ENCODE measurements at places on chromosomes 6 and 20. TPM values are rescaled to one million over a fixed set of nuclear protein-coding genes. Genes with fewer than 3 reads are reported as not detected.

Gene GPR6
- total RNA-seq, result not detected

Gene HS3ST5
- not detected for total RNA-seq

Gene DOK5
- 17.3 TPM for total RNA-seq

Gene PAX1
- total RNA-seq, result not detected

DNA sequence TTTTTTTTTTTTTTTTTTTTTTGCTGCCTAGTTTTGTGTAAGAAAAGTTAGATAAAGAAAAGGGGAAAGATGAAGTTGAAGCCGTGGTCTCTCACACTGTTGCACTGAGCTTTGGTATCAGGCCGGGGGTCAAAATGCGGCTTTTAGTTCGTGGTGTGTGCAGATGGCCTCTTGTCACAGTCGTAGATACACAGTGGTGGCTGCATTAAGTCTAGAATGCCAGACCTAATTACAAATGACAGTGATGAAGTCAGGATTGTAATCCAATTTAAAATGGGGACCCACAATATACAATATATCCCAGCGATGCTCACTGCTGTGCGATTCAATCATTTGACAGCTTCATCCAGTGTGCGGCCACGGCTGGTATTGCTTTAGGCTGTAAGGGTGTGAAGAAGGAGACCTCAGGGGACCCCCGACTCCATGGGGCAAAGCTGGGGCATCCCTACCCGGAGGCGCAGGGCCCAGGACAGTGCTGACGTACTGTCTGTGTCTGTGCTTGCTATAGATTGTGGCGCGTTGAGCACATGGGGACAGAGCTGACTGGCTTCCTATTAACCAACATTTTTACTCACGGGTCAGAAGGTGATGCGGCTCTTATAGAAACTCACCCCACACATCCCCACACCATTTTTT lies 210.0 kb upstream of the SOX4 start:
- H3K27me3 ChIP-seq, result no peaks in the 10 kb centered on the region
- no peak overlapping the region for H3K27ac ChIP-seq
- H3K4me1 ChIP-seq, result no peaks in the 10 kb centered on the region
- no peaks in the 10 kb centered on the region for H3K36me3 ChIP-seq

DNA sequence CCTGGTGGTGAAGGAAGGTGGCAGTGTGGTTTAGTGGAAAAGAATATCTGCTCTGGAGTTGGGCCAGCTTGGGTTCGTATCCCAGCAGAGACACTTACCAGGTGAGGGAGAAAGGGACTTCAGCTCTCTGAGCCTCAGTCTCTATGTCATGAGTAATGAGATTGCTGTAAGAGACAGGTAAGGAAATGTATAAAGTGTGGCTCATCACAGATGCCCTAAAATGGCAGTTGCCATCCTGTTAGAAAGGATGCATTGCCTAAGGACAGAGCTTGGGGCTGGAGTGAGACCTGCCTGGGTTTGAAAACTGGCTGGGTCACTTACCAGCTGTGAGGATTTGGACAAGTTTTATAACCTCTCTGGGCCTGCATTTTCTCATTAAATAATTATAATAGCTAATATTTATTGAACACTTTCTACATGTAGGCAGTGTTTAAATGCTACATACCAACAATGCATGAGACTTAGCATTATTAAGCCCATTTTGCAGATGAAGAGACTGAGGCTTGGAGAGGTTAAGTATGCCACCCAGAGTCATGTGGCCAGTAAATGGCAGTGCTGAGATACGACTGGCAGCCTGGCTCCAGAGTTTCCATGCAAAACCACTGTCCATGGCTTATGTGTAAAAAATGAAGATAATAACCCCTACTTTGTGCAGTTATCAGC lies 157.0 kb downstream of the SOBP start:
- H3K36me3 ChIP-seq, result no peaks in the 10 kb centered on the region
- H3K27me3 ChIP-seq, result no peaks in the 10 kb centered on the region
- no peak overlapping the region for H3K4me3 ChIP-seq
- no peak overlapping the region for H3K27ac ChIP-seq
- DNase-seq, result no peak
- no peaks in the 10 kb centered on the region for H3K4me1 ChIP-seq

DNA sequence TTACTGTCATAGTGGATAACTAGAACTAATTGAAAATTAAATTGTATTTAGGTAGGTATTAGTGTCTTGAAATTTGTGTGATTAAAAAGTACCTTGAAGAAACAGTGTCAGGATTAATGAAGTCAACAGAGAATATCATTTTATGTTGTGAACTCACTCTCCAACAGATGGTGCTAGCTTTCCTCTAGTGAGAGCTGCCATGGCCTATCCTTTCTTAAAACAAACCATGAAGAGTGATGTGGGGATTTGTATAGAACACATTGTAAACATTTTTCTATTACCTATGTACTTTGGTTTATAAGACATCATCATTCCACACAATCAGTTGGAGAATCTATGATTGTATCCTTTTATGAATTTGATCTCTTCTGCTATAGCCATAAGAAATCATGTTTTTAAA lies 4.8 kb upstream of the SRSF12 start:
- no peaks in the 10 kb centered on the region for H3K4me1 ChIP-seq
- no peaks in the 10 kb centered on the region for H3K36me3 ChIP-seq
- DNase-seq, result no peak
- no peaks in the 10 kb centered on the region for H3K27me3 ChIP-seq

DNA sequence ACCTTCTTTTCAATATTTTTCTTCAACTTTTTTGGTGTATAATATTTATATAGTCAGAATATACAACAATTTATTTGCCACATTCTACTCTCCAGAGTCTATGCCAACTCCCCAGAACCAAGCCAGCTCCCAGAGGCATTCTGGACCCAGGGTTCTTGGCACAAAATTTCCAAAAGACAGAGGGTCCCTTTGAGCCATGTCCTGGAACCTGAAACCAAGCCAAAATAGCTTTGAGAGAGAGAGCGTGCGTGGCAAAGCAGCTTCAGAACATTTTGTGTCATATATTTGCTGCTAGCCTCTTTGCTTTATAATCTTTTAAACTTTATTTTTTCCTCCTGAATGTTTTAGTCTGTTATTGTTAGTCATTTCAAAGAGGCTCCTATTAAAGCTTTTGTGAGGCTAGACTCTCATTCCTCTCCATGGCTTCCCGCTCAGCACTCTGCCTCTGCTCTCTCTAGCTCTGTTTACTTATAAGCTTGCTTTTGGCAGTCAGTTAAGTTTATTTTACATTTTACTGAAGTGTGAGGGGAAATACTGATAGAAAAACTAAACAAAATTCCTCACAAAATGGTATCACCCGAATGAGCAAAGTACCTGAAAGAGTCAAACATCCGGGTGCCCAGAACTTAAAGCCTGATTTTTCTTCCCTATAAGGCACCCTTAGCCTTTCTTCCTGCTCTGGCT lies 605.1 kb upstream of the ID4 start:
- no peak for DNase-seq
- no peak overlapping the region for H3K27ac ChIP-seq
- no peaks in the 10 kb centered on the region for H3K4me1 ChIP-seq
- H3K36me3 ChIP-seq, result no peaks in the 10 kb centered on the region
- no peak overlapping the region for H3K4me3 ChIP-seq
- no peaks in the 10 kb centered on the region for H3K27me3 ChIP-seq

DNA sequence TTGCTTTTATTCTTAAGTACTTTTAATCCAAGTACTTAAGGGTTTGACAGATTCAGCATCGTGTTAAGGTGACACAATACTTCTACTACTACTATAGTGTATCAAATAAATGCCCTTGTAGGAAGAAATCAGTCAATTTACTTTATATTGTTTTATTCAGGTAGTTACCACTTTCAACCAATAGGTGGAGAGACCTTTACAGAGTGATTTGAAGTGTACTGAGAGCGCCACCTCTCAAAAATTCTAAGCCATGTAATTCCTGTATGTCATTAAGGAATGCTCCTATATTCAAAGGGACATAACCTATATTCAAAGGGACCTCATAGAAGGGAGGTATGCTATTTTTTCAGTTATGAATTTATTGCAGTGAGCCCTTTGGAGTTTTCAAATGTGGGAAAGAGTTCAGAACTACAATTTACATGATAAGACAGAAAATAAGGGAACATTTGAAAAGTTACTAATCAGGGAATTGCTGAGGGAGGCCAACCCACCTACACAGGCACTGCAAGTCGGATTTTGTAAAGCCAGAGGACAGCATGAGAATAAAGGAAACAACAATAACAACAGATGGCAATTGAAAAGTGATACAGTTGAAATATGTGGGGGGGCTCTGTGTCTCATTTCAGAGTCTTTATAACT lies 955.6 kb downstream of the TBC1D32 start:
- no peaks in the 10 kb centered on the region for H3K4me1 ChIP-seq
- no peaks in the 10 kb centered on the region for H3K27me3 ChIP-seq
- H3K27ac ChIP-seq, result no peak overlapping the region
- no peak overlapping the region for H3K4me3 ChIP-seq
- H3K36me3 ChIP-seq, result no peaks in the 10 kb centered on the region

DNA sequence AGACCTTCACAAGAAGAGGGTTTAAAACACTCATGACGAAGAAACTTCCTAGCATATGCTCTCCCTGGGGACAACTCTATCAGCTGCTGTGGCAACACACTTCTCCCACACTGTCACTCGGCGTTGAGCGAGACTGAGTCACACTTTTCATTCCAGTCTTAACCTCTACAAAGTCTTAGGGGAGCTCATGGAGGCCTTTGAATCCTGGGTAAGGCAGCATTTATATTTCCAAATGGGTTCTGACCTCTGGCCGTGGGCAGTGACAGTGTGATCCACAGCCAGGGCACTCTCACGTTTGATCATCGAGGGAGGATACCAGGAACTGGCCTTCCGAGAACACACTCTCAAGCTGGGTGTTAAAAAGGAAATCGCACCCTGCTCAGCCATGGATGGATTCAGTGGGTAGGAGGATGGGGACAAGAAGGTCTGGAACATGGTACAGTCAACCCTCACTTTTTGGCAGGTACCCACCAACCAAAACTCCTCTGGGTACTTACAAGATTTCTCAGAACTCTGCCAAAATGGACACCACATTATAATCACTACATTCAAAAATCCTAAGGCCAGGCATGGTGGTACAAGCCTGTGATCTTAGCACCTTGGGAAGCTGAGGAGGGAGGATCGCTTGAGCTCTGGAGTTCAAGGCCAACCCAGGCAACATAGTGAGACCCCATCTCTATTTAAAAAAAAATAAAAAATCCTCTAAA lies 19.6 kb downstream of the RRBP1 start:
- no peaks in the 10 kb centered on the region for H3K27me3 ChIP-seq
- H3K36me3 ChIP-seq, result no peaks in the 10 kb centered on the region
- H3K4me1 ChIP-seq, result peaks cover 47% of the 10 kb centered on the region
- no peak overlapping the region for H3K4me3 ChIP-seq
- peak overlapping the region; percentile 69 for H3K27ac ChIP-seq

DNA sequence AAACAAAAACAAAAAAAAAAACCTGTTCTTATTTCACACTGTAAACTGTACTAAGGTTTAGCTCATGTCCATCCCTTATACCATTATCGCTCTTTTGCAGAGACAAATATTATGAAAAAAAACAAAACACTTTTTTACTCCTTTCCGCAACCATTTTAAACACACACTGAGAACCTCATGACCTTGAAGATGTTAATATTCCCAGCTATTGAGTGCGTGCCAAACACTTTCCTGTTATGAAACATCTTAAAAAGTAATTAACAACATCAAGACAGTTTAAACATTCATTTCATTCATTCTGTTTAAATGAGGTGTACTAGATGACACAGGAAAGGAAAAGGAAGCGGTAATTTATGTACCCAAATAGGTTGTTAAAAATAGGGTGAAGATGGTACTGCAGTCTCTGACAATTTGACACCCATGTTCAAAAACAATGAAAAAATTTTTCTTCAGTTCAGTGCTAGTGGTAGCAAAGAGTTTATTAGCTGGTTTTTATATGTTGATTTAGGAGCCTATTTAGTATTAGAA lies 3.9 kb upstream of the ARHGAP18 start:
- no peak overlapping the region for H3K27ac ChIP-seq
- H3K27me3 ChIP-seq, result no peaks in the 10 kb centered on the region
- H3K4me3 ChIP-seq, result no peak overlapping the region

Gene BEND6
- 1.1 TPM for total RNA-seq

Gene CLPSL1
- not detected for total RNA-seq

DNA sequence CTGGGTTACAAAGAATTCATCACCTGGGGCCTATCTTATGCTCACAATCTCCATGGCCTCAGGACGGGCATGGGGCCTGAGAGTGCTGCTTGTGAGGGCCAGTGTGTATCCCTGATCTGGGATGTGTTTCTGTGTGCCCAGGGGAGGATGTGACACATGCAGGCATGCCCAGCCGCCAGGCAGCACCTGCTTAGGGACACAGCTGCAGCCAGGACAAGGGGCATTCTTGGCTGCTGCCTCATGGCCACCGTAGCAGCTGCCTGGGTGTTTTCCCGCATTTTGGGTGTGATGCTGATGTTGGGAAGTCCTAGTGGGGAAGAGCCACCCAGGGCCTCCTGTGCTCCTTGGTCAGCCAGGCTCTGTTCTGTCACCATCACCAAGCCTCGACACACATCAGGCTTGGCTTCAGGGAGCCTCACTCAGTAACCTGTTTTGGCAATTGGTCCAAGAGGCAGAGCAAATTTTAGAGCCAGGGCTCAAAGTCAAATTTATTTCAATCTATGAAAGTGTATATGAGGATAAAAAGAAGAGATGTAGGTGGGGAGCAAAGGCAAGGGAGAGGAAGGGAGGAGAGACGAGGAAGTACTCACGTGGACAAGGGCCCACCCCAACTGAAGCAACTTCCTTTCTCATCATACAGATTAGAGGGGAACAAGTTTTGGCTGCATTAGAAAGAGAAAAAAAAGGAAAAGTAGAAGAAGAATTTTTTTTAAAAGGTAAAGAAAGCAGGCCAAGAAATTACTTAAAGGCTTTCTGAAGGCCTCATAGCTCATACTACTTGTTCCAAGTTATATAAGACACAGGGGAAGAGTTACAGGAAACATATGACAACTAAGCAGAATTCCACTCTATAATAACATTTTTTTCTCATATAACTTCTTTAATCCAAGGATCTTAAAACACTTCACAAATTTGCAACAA lies 269.9 kb upstream of the SUPT3H start:
- H3K4me3 ChIP-seq, result no peak overlapping the region
- H3K4me1 ChIP-seq, result no peaks in the 10 kb centered on the region
- DNase-seq, result no peak
- H3K27ac ChIP-seq, result no peak overlapping the region

DNA sequence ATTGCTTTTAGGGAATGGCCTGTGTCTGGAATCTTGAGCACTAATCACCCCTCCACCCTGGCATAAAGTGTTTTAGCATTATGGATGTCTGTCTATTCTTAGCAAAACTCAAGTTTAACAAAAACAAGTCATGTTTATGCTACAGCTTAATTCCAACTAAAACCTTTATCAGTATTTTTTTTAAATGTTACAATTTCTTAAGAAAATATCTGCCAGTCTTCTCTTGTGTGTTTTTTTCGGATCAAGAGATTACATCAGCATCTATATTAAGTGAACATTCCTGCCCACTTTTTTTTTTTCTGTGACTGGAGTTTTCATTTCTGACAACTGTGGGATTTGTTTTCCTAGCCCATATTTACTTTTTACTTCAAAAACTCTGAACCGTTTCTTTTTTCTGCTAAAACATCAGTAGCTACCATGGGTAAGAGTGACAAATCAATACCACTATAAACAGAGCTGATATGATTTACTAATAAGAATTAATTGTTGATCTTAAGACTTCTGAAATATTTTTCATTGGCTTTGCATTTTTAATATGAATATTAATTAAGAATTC lies 94.3 kb downstream of the EDN1 start:
- H3K4me3 ChIP-seq, result no peak overlapping the region
- H3K27ac ChIP-seq, result no peak overlapping the region
- DNase-seq, result no peak
- H3K27me3 ChIP-seq, result no peaks in the 10 kb centered on the region
- no peaks in the 10 kb centered on the region for H3K4me1 ChIP-seq

All from heart right ventricle (tissue), 16 donors.